NCI-H2081 (cell line): ENCODE measurements at places on chromosomes 5 and 9.

GRCh38 chr9:6224393-6225154 lies 9.0 kb downstream of the IL33 start:
- DNase-seq: no peak

DNA sequence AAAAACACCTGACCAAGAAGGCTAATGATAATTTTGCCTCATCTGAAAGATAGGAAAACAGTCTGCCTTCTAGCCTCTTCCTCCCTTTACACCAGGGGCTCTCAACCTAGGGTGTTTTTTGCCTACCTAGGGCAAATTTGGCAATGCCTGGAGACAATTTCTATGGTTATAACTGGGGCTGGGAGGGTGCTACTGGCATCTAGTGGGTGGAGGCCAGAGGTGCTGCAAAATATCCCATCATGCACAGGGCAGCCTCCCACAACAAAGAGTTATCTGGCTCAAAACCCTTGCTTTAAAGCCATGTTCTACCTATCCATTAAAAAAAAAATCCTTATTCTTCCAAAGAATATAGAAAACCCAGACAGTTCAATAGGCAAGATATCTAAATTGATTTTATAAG lies 45.0 kb upstream of the NR3C1 start:
- DNase-seq: no peak

GRCh38 chr5:102986074-102986473 lies 133.9 kb downstream of the GIN1 start:
- DNase-seq: no peak

- no peak for DNase-seq
These were observed 29.9 kb downstream of the CSF2 start for GRCh38 chr5:132103332-132103951.

DNA sequence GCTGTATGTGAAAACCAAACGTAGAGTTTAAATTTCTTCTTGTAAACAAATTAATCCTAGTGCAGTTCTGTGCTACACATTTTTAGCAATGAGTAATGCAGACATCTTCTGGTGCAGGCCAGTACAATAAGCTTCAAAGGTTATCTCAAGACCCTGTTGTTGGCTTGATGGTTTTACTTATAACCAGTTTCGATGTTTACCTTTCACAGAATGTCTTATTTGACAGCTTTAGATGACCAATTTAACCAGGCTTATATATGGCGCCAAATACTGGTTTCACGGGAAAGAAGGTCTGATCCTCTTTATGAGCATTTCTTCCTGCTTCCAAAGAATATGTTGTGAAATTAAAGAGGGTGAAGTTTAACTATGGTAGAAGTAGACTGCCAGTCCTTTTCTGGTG lies 9.9 kb downstream of the ZFAND5 start:
- no peak for DNase-seq

- DNase-seq: no peak
These were observed 98.7 kb downstream of the EPB41L4A start for GRCh38 chr5:112320408-112320807.

GRCh38 chr5:104793031-104793754 lies 1230.6 kb upstream of the NUDT12 start:
- DNase-seq: no peak

DNA sequence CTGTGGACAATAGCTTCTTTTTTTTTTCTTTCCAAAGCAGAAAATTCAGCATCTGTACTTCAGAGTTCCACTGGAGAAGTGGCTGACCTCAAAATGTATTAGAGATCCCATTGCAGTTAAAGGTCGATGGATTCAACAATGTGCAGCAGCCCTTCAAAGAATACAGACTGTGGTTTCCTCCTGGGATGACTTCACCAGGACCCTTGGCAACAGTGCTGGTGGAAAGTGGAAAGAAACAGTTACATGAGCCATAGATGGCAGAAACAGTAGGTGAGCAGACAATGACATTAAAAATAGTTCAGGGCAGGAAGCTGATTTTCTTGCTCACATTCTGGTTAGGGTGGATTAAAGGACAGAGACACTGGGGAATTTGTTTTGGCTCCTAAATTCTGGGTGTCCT lies 62.4 kb downstream of the SLC28A3 start:
- no peak for DNase-seq

DNA sequence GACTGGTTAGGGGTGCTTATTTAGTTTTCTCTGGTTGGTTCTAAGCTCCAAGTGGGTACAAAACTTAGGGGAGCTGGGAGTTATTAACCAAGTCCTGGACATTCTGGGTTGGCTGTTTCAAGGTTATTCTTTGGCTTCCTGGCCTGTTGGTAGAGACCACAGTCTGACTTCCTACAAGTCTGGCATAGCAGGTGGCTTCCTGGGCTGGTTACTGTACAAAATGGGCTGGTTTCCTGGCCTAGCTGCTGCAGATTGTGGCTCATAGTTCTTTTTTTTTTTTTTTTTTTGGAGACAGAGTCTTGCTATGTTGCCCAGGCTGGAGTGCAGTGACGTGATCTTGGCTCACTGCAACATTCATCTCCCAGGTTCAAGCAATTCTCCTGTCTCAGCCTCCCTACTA lies 46.3 kb upstream of the BARHL1 start:
- no peak for DNase-seq

DNA sequence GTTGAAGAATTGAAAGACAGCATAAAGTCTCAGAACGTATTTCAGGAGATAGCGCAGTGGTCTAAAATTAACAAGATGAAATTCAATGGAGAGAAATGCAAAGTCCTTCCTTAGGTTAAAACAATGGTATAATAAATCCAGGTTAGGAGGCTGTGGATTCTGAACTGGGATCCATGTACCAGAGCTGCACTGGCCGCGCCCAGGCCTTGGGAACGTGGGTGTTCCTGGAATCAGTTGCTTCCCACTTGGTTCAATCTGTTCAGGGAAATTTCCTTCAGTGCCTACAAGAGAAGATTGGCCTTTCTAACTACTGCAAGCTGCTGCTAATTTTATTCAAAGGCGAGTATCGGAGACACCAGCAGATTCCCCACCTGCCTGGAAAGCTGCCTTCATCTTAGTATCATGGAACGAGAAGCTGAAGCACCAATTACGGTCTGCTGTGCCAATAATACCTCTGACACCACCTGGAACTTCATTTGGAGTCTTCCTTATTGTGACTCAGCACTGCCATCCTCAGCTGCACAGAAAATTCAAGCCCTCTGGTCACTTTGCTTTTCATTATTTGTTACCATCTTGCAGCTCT lies 14.3 kb upstream of the CTNND2 start:
- no peak for DNase-seq

GRCh38 chr5:131223751-131224386 lies 40.0 kb upstream of the CDC42SE2 start:
- DNase-seq: no peak

DNA sequence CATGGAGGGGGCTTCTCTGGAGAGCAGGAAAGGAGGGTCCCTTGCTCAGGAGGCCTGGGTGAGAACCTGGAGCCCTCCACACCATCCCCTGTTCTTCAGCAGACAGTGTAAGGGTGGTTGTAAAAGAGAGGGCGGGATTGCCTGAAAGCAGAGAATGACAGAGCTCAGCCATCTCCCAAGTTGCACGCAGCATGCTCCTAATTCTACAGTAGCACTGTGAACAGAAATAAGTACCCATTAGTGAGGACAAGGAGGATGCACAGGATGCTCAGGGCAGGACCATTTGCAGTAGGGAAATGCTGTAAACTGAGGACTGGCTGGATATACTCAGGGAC lies 8.4 kb downstream of the CCDC69 start:
- no peak for DNase-seq

DNA sequence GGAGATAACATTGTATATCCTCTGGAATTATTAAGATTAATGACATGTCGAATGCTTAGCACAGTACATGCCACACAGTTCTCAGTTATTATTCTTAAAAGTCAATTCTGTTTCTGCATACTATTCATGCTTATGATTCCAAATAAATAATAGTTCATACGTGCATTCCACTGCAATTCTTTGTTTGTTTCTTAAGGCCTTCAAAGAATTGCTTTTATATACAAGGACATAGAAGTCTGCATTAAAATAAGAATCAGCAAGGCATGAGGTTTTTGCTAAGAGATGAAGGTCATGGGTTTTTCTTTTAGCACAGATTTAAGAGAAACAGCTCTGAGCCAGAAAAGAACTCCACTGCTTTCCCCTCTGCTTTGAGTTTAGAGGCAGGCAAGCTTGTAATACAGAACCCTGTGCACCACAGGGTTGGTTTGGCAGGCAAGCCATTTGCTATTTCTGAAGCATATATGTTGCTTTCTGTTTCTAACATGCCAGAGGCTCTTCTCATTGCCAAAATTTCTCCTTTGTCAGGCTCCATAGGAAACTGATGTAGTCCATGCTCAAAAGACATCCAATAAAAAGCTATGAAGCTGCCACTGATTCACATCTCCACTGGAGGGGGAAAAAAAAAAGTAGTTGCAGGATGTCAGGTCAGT lies 420.6 kb upstream of the TYRP1 start:
- no peak for DNase-seq

GRCh38 chr5:55151923-55152842 lies 7.8 kb upstream of the GPX8 start:
- no peak for DNase-seq

GRCh38 chr5:142313682-142314081 lies 11.1 kb downstream of the SPRY4 start:
- DNase-seq: no peak
